ENCODE measurements at places on chromosomes 1 and 21.
A peak's percentile ranks its signal among the peaks of the same experiment; 100 is the strongest.

DNA sequence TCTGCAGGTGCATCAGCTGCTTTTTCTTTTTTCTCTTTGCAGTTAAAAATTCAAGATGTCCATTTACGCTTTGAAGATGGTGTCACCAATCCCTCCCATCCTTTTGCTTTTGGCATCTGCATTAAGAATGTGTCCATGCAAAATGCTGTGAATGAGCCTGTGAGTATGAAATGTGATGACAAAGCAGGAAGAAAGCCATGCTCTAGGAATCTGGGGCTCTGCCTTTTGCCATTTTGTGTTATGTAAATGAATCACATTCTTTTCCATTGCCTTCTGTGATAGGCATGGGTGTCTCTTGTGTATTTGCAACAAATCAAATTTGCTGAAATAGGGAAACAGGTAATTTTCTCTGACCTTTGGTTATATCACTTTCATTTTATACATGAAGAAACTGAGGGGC, 19.4 kb downstream of the VPS13D start:
- DNase-seq = peak; percentile 53

- DNase-seq = peak; percentile 31
Observed at GRCh38 chr1:110765640-110766335, 91.0 kb upstream of the KCNA3 start.

- no peak for DNase-seq
Observed at GRCh38 chr1:204464187-204464631, 30.4 kb downstream of the PIK3C2B start.

DNA sequence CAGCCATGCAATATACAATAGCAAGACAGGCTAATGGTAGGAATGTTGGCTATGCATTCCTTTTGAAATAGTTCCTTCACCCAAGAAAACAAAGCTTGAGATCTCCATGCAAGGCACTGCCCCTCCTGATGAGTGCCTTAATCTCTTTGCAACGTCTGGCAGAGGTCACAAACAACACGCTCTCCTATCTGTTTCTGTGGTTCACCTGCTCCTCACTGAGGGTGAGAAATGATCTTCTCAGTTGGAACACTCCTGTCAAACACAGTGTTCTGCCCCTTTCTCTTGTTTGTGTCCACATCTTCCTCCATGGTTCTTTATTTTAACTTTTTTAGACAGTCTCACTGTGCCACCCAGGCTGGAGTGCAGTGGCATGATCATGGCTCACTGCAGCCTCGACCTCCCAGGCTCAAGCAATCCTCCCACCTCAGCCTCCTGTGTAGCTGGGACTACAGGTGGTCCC, 21.2 kb upstream of the XPR1 start:
- no peak for DNase-seq

DNA sequence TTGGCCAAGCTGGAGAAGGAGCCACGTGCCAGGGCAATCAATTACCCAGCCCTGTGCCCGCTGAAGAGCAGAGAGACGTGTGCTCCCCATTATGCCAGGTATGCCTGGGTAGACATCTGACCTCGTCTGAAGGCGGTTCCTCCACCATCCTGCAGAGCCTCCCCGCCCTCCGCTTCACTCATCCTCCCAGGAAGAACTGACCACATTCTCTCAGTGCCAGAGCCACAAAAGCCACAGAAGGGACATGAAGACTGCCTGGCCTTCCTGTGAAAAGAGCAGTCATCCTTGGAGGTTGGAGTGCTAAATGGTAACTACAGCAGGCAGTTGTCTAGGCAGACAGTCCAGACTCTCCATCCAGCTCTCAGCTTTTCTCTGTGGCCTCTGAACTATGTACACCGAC, 12.0 kb downstream of the SYT2 start:
- DNase-seq = no peak

- no peak for DNase-seq
Observed at GRCh38 chr1:96418969-96419368, 302.6 kb upstream of the PTBP2 start.

GRCh38 chr1:155125946-155126555, 1.6 kb upstream of the EFNA1 start:
- DNase-seq = no peak

DNA sequence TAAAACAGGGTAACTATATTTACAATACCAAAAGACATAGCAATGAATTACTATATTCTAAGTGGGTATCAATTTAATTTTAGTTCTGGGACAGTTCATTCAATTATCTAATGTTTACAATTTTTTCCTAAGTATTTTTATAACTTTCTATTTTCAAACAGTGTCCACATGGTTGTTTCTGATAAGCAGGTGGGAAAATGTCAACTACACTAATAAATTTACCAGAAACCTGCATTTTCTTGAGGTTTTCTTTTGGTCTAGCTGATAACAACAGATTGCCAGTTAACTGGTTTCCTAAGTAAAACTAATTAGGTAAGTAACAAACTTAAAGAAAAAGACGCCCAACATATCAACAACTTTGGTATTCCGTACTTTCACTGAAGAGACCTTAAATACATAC, 84.9 kb upstream of the GFI1 start:
- DNase-seq = no peak

GRCh38 chr1:233671286-233671685, 57.4 kb downstream of the KCNK1 start:
- no peak for DNase-seq

DNA sequence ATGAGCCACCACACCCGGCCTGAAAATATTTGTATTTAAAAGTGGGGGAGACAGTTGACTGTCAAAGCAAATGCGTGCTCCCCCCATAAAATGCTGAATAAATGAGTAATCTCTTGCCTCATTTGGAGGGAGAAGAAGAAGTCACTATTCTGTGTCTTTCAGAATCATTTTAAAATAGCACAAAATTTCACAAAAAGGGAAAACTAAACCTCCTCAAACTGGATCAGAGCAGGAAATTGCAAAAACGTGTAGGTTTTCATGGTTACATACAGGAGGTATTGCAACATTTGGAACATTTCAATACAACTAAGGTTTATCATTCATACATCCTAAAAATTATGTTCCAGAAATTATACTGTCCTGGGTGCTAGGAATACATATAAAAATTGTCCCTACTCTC, 13.6 kb downstream of the MTF1 start:
- DNase-seq = no peak

GRCh38 chr1:169348383-169349036, 19.1 kb downstream of the NME7 start:
- peak; percentile 39 for DNase-seq

- DNase-seq = peak; percentile 88
Observed at GRCh38 chr1:26900001-26900814, at the start of gene GPATCH3. Gene GPATCH3, minus strand, starts transcription at chr1:26900467. Its CDS starts 25 bp downstream, at chr1:26900442.

GRCh38 chr1:209484429-209484828, 99.1 kb upstream of the CAMK1G start:
- no peak for DNase-seq

DNA sequence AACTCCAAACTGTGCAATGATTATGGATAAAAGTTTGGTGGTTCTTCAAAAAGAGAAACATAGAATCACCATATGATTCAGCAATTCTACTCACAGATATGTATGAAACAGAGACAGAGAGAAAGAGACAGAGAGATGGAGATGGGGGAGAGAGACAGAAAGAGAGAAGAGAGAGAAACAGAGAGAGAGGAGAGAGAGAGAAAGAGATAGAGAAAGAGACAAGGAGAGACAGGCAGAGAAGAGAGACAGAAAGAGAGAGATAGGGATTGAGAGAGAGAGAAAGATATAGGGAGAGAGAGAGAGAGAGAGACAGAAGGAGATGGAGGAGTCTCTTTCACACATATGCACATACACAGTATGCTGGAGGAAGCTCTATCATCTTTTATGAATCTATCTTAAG, 87.8 kb downstream of the DISC1 start:
- DNase-seq = no peak

- no peak for DNase-seq
Observed at GRCh38 chr1:20739225-20739624, 6.7 kb upstream of the SH2D5 start.

DNA sequence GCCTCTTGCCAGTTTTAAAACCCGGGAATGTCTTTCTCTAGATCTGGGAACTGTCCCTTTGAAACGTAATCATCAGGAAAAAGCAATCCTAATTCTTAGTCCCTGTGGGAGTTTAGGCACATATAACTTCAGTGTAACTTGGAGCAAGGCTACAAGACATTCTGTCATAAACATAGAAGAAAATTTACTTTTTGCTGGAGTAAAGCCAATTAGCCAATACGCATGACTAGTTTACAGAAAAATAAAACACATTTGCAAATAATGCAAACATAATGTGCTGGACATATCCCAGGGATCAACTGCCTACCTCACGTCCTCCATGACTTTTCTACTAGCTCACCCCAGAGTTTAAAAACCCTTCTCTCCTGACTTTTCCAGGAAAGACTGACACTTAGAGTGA, 970.6 kb downstream of the MRPL39 start:
- DNase-seq = no peak

DNA sequence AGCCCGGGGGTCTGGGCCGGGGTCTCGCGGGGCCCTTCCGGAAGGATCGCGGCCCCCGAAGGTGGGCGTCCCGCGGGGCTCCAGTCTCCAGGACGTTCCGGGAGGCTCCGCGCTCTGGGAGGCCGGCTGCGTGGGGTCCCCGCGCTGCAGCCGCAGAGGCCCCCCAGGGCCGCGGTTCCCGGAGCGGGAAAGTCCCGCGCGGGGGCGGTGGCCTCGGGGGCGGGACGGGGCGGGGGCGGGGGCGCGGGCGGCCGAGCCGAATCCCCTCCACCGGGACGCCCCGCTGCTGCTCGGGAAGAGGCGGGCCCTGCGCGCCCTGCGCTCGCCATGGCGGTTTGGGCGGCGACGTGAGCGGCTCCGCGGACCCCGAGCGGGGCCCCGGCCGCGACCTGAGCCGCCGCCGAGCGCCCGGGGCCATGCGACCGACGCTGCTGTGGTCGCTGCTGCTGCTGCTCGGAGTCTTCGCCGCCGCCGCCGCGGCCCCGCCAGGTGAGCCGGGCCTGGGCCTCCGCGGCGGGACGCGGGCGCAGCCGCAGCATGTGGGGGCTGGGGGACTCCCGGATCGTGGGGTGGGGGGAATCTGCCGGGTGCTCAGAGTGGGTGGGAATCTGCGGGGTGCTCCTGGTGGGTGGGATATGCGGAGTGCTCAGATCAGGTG, at the start of gene IFNGR2:
IFNGR2 (plus strand) TSS at position 286 of the 658 bp plus-strand sequence; CDS start at position 417, 131 bp downstream.
- no peak for DNase-seq

DNA sequence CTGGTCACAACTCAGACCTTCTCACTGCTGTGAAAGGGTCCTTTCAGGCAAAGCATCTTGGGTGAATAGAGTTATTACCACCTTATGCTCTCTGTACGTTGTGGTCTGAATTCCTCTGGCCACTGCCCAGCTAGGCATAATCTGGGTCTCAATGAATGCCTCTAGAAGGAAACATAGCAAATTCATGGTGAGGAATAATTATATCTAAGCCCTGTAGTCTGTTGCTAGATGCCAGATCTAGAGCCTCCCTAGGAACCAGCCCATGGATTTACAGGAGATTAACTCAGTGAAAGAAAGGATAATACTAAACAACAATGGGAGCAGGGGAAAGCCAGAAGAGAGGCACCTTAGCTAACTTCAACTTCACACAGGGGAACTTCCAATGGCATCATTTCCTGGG, 2.4 kb upstream of the COL11A1 start:
- peak; percentile 79 for DNase-seq

DNA sequence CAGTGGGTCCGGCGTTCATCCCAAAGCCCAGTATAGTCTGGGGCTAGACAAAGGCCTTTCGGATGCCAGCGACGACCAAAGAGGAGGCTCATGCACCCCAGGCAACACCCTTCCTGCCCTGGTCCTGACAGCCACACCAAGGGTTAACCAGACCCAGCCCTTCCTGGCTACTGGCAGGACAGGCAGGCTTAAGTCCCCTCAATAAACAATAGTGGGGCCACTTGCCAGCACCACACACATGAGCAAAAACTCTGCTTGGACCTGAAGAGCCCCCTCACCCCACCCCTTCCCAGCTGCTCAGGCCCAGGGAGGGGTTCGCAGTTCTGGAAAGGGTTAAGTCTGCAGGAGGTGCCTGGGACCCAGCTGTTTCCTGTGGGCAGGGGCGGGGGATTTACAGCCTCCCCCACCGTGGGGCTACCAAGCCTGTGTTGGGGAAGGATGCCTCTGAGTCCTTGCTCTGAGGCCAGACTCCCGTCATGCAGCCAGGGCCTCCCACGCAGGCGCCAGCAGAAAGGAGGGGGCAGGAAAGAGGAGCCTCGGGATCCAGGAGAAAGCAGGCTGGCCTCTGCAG, 18.2 kb downstream of the PHLDA3 start:
- DNase-seq = no peak

- no peak for DNase-seq
Observed at GRCh38 chr1:46554597-46555381, 3.3 kb upstream of the KNCN start.

GRCh38 chr1:65209005-65209885, 61.2 kb downstream of the AK4 start:
- peak; percentile 62 for DNase-seq

- DNase-seq = no peak
Observed at GRCh38 chr1:109104364-109105151, 9.4 kb upstream of the ELAPOR1 start.

DNA sequence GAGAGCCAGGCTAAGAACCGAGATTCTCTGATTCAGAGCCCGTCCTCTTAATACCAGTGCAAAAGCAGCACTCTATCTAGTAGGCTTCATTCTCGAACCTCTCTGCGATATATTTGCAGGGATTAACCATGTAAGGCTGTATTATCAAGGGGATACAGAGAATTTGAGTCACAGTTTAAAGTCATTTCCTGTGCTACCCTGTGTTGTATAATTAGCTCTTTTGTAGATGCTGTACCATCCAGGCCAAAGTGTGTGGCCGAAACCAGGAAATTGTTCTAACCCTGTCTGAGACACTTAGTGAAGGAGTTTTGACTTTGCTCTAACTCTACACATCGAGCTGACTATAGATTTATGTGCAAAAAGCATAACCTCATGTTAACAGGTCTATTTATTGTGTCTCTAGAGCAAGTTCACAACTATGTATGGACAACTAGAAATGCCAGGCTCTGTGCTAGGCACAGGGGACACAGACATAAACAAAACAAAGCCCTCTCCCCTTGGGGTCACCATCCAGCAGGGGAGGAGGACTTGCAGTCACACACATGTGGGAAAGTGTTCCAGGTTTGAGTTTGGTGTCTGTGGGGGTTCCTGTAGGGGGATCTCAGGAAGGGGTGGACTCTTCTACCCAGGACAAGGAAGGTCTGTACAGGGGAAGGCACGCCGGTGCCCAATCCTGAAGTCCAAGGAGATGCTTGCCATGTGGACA, 182.2 kb downstream of the DHRS3 start:
- DNase-seq = no peak

Measured in HAP-1 (cell line).